Stomach (tissue), 19 donors: ENCODE measurements at places on chromosomes 11 and 22. TPM values are rescaled to one million over a fixed set of nuclear protein-coding genes. Genes with fewer than 3 reads are reported as not detected.

MRGPRX3 gene
- polyA plus RNA-seq, result not detected

APOL4 gene
- polyA plus RNA-seq, result 9.7 TPM

DDI1 gene
- not detected for polyA plus RNA-seq

STX3 gene
- 14.5 TPM for polyA plus RNA-seq

OR52I2 gene
- polyA plus RNA-seq, result not detected

ENTHD1 gene
- not detected for polyA plus RNA-seq

CNTF gene
- 0.25 TPM for polyA plus RNA-seq

SYT7 gene
- polyA plus RNA-seq, result 1.2 TPM

SEPTIN3 gene
- polyA plus RNA-seq, result 0.63 TPM

FOXRED1 gene
- 22.7 TPM for polyA plus RNA-seq

TSPAN32 gene
- polyA plus RNA-seq, result 9.0 TPM
